Activated CD8-positive, alpha-beta memory T cell treated with anti-CD3 and anti-CD28 coated beads, Interleukin-2, amount 50 U/mL, for 4 hours (primary cell): ENCODE measurements at places on chromosomes 6 and 20.

- DNase-seq, result no peak
These were observed 144.5 kb downstream of the SYCP2 start for GRCh38 chr20:59788811-59789397.

GRCh38 chr6:31651602-31652191 lies 764 bp downstream of the BAG6 start:
- DNase-seq, result no peak

- DNase-seq, result no peak
These were observed 37.1 kb upstream of the TFAP2A start for GRCh38 chr6:10451828-10452509.

DNA sequence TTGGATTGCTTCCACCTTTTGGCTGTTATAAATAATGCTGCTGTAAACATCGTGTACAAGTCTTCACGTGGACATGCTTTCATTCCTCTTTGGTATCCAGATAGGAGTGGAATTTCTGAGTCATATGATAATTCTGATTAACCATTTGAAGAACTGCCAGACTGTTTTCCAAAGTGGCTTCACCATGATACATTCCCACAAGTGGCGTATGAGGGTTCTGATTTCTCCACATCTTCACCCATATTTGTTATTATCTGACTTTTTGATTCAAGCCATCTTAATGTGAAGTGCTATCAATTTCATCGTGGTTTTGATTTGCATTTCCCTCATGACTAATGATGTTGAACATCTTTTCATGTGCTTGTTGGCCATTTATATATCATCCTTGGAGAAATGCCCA lies 2.9 kb upstream of the SNRPB start:
- no peak for DNase-seq

GRCh38 chr6:16060039-16060438 lies 68.8 kb upstream of the MYLIP start:
- no peak for DNase-seq

DNA sequence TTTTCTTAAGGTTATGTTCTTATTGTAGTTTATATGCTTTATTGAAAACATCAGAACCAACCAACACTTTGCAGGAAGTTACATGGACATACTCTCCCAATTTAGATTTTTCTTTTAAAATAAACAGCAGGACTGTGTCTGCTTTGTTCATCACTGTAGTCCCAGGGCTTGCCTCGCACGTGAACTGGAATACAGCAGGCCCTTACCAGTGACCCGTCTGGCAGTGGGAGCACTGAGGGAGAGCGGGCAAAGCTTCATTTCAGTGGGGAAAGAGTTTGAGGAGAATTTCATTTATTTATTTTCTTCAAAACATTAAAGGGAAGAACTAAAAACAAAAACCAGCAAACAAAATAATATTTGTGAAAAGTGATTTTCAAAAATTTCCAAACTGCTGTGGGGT lies 230.8 kb downstream of the PAX1 start:
- no peak for DNase-seq

DNA sequence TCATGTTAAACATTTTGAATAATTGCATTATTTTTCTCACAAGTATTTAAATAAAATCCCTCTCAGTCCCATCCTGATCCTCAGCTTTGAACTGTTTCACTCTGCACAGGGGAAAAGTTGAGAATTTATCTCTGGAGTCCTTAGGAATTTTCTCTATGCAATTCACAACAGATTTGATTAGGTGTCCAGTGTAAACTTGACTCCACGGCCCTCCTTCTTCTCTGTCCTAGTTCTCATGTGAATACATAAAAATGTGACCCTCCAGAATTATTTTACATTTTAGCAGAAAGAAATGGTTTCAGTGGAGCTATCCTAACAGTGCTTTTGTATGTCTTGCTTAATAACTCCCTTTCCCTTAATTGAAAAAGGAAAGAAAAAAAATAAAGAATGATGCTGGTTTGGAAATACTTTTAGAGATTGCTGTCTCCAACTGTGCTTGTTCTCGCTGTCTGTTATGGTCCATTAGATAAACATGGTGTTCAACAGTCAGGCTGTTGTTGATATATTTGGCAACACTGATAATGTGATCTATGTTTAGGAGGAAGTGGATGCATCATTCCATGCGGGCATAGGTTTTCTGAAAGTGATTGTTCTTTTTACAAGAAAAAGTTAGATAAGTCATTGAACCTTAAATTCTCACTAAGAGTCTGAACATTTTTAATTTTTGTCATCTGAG lies 599.4 kb upstream of the CITED2 start:
- DNase-seq, result no peak

GRCh38 chr20:23201658-23202057 lies 115.5 kb upstream of the CD93 start:
- DNase-seq, result no peak

DNA sequence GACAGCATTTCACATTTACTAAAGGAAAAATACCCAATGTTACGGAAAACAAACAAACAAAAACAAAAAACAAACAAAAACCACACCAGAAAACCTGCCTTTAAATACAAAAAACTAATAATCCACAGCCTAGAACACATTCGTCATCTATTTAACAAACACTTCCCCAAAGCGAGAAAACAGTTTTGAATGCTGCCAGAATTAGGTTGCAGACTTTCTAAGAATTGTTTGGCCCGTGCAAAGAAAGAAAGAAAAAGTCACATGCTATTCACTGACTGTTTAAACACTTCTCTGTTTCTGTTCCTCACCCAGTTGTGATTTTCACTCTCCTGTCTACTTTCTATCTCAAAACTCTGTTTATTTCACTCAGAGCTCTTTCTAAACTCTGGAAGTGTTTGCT lies 52.5 kb downstream of the BCAS1 start:
- no peak for DNase-seq

DNA sequence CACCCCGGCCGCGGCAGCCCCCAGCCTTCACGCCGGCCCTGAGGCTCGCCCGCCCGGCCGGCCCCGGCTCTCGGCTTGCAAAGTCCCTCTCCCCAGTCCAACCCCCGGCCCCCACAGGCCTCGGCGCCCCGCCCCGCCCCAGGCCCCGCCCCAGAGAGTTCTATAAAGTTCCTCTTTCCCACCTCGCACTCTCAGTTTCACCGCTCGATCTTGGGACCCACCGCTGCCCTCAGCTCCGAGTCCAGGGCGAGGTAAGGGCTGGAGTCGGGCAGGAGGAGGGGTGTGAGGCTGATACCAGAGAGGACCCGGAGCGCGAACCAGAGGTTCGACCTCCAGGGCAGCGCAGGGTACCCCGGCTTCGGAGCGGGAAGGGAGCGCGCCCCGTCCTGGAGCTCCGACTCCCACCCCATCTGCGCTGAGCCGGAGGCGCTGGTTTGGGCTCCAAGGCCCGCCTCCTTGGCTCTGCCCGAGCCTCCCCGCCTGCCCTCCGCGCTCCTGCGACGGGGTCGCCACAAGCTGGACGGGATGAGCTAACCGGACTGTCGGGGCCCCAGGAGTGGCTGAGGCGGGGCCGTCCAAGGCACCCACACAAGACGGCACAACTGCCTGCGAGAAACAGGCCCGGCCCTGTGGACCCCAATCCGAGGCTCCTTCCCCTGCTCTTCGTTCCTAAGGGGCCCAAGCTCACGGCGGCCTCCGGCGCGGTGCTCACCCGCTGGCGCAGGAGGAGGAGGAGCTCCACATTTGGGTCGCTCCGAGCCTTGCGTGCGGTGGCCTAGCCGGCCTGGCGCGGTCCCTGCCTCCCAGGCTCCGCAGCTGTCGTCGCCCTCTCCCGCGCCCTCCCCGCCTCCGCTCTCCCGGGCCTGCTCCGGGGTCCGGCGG lies at the start of gene IRF4:
TSS of gene IRF4 (plus strand) at position 194 of the 882 bp plus-strand sequence. CDS start 1,401 bp downstream, outside the sequence.
- peak; percentile 81 for DNase-seq

- DNase-seq, result no peak
These were observed 56.6 kb upstream of the CD83 start for GRCh38 chr6:14060971-14061370.

- DNase-seq, result no peak
These were observed 16.8 kb upstream of the BNIP5 start for GRCh38 chr6:36353411-36353915.

DNA sequence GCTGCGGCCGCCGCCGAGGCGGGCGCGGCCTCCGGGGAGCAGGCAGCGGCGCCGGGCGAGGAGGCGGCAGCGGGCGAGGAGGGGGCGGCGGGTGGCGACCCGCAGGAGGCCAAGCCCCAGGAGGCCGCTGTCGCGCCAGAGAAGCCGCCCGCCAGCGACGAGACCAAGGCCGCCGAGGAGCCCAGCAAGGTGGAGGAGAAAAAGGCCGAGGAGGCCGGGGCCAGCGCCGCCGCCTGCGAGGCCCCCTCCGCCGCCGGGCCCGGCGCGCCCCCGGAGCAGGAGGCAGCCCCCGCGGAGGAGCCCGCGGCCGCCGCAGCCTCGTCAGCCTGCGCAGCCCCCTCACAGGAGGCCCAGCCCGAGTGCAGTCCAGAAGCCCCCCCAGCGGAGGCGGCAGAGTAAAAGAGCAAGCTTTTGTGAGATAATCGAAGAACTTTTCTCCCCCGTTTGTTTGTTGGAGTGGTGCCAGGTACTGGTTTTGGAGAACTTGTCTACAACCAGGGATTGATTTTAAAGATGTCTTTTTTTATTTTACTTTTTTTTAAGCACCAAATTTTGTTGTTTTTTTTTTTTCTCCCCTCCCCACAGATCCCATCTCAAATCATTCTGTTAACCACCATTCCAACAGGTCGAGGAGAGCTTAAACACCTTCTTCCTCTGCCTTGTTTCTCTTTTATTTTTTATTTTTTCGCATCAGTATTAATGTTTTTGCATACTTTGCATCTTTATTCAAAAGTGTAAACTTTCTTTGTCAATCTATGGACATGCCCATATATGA lies 3.2 kb downstream of the MARCKS start:
- no peak for DNase-seq

- DNase-seq, result no peak
These were observed 22.1 kb downstream of the PREX1 start for GRCh38 chr20:48805716-48806115.

DNA sequence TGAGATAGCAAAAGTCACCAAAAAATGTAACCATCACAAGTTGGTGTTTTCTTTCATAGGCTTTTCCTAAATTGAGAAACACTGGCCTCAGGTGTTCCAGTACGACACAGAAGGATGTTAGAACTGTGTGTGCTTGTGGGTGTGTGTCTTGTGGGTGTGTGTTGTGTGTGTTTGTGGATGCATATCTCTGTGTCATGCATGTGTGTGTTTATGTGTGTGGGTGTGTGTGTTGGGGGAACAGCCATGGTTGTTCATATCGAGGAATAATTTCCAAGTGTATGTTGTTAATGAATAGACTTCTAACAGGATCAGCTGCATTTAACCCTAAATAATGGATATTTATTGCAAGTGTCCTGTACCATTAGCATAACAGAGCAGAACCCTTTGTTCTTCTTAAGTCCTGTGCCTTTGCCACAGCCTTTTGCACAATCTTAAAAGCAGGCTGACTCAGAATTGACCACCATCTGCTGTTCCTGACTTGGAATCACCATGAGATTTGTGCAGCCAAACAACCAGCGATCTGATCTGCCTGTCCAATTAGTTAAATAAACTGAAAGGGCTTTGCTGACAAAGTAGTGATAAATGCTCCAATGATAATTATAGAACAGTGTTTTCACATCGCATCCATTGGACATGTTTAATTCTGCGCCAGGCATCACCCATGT lies 7.6 kb downstream of the CD93 start:
- DNase-seq, result no peak

DNA sequence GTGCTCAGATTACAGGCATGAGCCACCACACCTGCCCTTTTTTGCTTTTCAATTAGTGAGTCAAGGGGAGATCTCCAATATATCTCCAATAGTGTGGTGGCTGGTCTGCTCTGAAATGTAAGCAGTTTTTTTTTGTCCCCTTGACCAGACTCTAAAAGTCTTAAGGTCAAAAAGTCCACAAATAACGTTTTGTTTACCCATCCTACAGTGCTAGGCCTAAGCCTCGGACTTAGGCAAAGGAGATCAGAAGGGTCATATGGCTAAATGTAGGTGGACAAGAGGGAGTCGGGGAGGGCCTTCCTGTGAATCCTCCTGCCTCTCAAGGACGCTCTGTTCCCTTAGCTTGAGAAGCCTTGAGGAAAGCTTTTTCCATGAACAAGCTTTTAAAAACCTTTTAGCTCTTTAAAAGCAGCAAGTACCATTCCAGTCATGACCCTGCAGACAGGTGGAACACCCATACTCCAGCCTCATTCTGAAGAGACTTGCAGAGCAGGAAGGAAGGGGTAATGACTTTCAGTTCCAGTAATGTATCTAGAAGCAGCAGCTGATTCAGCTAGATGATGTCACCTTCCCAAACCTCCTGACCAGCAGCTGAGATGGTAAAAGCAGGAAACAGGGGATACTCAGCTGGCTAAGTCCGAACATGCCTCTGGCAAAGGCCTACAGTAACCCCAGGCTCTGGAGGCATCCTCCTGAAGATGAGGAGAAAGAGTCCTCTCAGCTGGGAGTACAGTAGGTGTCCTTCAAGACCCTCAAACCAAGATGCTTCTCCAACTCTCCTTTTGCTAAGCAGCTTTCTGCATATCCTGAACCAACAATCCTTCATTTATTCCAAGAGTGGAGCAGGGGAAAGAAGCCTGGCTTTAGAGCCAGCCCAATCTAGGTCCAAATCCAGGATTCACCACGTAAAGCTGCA lies 23.6 kb downstream of the BCL2L1 start:
- no peak for DNase-seq

GRCh38 chr6:150891888-150892485 lies 26.5 kb downstream of the MTHFD1L start:
- DNase-seq, result peak; percentile 55

GRCh38 chr6:74152096-74152675 lies 456.2 kb downstream of the CD109 start:
- no peak for DNase-seq

- no peak for DNase-seq
These were observed 33.8 kb downstream of the BRPF3 start for GRCh38 chr6:36230371-36230770.

DNA sequence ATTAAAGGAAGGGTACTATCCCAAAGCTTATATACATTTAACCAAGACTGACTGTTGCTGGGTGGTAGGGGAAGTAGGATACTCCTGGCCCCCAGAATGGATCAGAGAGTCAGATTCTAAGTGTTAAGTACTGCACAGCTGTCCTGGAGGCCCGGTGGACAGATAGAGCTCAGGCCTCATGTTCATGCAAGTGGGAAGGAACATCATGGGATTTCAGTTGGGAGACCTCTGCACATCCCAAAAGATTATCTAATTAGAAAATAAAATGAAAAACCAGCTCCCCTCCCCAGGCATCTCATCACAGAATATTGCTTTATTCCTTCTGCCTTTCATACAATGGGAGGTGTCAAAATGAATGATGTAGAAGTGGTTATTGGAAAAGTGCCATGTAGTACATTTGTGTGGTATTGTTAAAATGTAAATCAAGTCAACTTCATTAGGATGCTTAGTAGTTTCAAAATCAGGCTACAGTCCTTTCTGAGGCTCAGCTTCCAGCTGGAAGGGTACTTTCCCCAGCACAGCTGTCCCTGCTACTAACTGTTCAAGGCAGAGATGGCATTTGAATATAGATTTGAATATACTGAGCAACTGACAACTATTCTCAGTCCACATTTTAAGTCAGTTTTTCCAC lies 82.9 kb downstream of the SLC35B3 start:
- no peak for DNase-seq
